Effector memory CD8-positive, alpha-beta T cell (primary cell): ENCODE measurements at places on chromosomes 6 and 20.

DNA sequence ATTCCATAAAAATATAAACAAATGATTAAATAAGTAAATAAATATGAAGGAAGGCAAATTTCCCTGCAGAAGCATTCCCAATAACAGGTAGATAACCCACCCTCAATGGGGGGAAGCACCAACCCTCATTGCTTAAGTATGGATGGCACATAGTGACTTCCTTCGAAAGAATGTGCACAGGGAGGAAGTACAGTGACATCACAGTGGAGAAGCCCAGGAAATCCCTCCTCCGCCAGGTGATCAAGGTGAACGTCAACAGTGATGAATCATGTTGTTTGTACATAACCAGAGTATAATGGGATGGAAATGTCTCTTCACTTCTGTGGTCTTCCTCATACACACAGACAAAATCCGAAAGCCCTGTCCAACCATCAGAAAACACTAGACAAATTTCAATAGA is 267.9 kb downstream of the THBS2 start:
- no peak for DNase-seq

DNA sequence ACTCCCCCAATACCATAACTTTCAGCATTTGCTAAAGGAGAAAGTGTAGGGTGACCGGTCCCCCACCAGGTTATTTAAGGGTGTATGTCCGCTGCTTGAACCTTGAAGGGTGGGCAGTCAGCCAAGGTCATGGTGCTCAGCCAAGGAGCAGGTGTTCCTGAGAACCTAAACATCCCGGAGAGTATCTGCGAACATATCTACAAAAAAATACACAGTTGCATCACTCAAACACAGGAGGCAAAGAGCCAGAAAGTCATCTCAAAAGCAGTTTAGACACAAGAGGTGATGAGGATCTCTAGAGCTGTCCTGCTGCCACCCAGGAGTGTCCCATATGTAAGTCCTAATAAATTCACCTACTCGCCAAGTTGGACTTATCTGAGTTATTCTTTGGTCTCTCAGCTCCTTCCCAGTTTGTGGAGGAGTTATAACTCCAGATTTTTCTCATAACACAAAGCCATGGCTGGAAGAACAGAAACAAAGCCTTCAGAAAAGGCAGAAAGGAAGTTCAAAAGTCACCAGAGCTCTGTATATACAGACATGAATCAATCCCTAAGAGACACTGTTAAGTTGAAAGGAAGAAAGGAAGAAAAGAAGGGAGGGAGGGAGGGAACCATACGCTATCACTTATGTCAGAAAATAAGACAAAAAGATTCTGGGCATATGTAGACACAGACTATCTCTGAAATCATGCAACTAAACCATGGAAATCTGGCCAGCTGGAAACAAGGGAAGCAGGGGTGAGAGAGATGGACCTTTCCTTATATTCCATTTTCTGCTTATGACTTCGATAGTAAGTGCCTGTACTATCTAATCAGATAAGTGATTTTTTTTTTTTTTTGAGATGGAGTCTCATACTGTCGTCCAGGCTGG is 11.3 kb downstream of the MBOAT1 start:
- no peak for DNase-seq

DNA sequence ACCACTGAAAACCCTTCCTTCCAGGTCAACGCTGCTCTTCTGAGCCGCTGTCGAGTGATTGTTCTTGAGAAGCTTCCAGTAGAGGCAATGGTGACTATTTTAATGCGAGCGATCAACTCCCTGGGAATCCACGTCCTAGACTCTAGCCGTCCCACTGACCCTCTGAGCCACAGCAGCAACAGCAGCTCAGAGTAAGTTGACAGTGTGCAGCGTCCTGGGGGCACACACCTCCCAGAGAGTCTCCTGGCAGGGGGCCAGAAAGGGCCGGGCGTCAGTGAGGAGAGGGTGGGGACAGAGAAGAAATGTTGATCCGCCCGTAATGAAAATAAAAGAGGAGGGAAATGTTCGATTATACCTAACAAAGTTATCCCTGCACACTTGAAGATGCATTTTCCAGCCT is 5.0 kb downstream of the WRNIP1 start:
- DNase-seq = no peak

DNA sequence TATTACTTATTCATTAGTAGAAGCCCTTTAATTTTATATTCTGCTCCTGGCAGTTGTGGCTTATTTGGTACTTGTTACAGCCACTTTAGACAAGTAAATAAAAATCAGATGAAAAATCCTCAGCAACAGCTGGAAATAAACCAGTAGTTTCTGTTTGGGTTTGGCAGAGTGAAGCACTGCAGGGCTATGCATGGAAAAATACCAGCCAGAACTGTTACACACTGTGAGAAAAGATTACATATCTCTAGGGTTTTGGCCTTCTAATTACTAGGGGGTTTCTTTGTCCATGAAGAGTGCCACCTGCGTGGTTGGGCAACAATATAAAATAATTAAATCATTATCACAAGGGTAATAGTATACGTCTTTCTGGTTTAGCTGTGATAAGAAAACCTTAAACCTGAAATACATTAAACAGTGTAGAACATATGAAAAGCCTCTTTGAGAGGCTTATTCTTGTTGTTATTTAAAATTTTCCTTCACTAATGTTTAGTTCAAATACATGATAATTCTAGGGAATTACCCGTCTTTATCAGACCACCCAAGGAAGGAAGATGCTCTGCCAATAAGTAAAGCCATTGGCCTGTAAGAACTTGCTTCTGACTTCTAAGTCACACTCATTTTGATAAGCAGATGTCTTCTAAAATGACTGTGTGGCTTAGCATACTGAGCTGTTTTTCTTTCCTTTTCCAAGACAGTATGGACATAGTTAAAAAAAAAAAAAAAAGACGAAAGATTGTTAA is 320.0 kb upstream of the FLRT3 start:
- DNase-seq = no peak

GRCh38 chr6:7270320-7271204 is 42.4 kb downstream of the SSR1 start:
- no peak for DNase-seq

GRCh38 chr20:62975251-62975760 is 22.8 kb downstream of the SLC17A9 start:
- DNase-seq = no peak

DNA sequence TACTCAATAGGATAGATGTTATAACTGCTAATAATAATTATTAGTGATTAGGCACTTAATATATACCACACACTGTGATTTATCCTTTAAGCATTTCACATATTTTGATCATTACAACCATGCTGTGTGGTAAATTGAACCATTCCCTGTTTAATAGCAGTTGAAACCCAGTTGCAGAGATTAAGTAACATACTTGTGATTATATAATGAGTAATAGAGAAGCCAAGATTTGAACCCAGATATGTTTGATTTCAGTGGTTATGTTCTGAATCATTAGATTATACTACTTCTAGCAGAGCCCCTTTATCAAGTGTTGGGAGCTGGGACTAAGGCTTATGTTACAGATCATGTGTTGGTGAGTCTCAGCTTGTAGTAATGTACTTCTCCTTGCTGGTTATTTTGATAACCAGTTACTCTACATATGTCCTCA is 44.1 kb downstream of the STK4 start:
- no peak for DNase-seq

- DNase-seq = no peak
These were observed 131.8 kb upstream of the JARID2 start for GRCh38 chr6:15114061-15114460.

DNA sequence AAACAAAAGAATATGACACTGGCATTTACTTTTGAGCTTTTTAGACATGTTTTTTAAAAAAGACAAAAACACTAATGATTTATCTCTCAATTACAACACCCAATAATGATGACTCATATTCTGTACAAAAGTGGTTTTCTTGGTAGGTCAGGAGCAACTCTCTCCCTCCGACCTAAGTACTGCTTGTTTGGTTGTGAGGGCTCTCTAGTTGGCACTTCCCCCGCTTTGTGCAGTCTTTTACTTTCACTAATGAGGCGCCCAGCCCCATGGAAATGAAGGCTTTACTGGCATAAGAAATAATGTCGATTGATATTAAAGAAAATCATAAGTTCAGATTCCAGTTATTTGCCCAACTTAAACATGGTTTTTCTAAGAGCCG is 1.3 kb downstream of the KPNA5 start:
- peak; percentile 31 for DNase-seq

GRCh38 chr6:138882369-138883017 is 86.6 kb downstream of the ECT2L start:
- DNase-seq = no peak

DNA sequence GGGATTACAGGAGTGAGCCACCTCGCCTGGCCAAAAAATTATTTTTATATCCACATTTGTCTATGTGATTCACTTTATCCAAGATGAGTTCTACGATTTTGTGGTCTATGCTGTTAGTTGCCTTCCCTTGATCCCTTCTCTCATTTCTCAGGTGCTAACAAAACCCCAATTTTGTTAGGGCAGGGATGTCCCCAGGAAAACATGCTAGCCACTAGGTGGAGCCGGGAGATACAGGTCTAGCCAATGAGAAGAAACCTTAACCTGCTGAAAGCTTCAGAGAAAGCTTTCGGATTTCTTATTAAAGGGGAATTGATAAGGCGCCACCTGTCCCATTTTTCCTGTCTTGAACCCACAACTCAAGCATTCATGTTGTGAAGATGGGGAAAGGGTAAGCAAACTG is 167.4 kb upstream of the OLIG3 start:
- peak; percentile 42 for DNase-seq

- DNase-seq = no peak
These were observed 40.3 kb downstream of the KIF6 start for GRCh38 chr6:39684790-39685488.

GRCh38 chr6:29968130-29968529 is 25.8 kb downstream of the HLA-A start:
- DNase-seq = no peak

DNA sequence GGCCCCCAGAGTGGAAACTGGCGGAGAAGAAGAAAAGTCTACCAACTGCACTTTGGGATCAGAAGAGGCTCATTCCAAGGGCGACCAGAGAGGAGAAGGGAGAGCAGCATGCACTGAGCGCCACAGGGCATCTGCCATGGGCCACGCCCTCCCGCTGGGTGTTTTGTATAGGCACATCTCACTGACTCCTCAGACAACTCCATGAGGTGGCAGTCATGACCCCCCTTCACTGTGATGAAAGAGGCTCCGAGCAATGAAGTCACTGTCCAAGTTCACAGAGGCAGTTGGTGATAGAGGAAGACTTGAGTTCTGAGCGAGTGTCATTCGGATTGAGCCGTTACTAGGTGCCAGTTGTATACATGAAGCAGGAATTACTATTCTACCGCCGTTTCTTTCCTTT is 15.4 kb downstream of the BPIFB1 start:
- no peak for DNase-seq

DNA sequence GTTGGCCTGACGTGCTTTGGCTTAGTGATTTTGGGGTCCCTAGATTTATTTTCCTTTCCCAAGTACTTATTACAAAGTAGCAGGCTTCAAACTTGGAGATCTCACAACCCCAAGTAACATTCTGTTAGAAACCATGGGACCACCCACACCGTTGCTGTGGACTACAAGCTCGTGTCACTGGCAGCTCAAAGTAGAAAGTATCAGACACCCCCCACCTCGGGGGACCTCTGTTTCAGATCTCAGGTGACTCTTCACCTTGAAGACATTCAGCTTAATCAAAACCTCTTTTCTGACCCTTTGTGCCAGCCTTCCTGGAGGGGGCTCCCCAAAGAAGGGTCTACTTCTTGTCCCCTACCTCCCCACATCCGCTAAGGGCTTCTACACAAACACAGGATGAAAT is 15.7 kb upstream of the MYT1 start:
- DNase-seq = no peak

DNA sequence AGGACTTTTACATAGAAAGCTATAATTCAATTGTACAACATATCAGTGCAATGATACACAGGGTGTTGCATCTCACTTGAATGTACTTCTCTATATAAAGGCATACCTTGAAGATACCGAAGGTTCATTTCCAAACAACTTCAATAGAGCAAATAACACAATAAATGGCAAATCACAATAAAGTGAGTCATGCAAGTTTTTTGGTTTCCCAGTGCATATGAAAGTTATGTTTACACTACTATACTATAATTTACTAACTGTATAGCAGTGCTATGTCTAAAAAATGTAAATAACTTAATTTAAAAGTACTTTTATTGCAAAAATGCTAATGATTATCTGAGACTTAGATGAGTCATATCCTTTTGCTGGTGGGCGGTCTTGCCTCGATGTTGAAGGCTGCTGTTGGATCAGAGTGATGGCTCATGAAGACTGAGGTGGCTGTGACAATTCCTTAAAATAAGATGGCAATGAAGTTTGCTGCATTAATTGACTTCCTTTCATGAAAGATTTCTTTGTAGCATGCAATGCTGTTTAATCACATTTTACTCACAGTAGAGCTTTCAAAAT is 188.8 kb downstream of the TASP1 start:
- DNase-seq = no peak

DNA sequence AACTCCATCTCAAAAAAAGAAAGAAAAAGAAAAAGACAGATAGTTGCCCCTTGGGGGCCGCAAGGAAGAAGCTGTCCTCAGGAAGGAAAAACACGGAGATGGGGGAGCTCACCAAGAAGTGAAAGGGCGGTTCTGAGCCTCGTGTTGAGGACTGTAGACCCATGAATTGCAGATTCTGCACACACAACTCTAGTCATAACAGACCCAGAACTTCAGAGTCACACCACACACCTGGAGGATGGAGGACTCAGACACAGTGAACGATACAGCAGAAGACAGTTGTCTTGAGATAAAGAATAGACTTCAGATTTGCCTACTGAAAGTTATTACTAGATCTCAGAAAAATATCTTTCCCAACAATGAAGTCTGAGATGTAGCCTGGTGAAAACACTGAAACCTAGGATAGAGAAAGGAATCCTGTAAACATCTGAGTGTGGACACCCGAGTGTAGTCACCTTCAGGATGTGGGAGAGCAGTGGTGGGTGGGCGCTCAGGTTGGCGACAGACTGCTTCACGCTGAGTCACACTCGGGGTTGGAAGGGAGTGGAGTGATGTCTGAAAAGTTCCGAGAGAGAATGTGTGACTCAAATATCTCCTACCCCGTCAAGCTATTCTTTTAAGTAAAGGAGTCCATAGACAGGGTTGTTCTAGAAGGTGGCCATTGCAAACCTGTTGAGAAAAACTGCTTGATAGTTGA is 88.1 kb downstream of the MAP3K4 start:
- DNase-seq = peak; percentile 51

DNA sequence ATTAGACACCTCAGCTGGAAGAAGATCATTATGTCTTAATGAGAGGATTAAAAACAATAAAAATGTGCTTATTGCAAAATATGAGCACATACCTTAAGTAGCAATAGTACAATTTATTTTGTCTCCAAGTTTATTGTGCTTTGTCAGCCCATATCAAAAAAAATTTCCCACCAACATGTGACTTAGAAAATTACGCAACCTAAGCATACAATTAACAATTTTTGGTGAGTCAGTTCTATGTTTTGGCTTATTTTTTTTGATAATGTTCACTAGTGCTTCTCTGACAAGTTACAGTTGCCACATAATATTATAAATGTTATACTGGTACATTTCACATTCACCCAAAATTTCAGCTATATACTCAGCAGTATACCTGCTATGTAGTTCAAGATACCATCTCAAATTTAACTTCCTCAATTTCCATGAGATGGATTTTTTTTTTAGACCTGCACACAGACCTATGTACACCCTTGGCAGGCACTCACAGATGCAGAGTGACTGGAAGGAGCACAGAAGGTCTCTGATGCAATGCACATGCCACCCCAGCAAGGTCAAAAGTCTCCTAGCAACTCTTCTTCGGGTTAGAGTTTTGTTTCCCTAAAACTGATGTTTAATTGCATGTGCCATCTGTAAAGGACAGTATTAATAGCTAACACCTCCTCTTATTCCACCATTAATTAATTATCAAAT is 112.4 kb downstream of the PRKN start:
- no peak for DNase-seq

- no peak for DNase-seq
These were observed 96.9 kb upstream of the VGLL2 start for GRCh38 chr6:117168296-117169063.

GRCh38 chr6:100915876-100916275 is 34.7 kb upstream of the ASCC3 start:
- no peak for DNase-seq
